Caudate nucleus (tissue), 63 donors: ENCODE measurements at places on chromosomes 1 and 21.

GRCh38 chr1:47184822-47185677, 4.8 kb downstream of the PDZK1IP1 start:
- DNase-seq: no peak

DNA sequence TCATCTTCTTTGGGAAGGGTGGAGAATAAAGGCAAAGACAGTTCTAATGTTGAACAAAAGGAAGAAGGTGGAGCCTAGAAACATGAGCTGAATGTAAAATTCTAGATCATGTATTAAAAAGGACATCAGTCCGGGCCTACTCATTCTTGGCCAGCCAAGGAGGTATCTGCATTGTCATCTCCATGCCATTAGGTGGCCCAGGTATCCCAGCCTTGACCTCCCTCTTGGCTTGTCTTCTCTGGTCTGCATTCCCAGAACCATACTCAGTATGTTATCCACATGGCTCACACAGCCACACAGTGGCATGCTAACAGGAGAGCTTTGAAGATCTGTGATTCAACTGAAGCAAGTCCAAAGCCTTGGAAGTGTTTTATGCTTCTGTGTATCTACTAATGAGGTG, 369.8 kb upstream of the KAZN start:
- no peak for DNase-seq

DNA sequence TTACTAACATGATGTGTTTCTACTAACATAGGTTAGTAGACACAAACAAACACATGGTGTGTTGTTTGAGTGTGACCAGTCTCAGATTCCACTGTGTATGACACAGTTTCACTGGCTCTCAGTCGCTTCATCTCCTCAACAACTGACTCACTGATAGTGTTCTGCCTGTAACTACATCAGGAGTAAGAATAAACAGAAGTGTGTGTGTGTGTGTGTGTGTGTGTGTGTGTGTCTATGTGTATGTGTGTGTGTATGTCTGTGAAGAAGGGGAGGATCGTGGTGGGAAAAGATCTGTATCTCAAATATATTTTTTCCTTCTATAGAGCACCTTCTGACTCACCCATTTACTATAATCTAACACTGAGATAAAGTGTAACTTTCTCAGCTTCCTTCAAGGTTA, 391.0 kb downstream of the PTPRC start:
- DNase-seq: no peak

GRCh38 chr1:180632326-180633056, 669 bp downstream of the XPR1 start:
- DNase-seq: peak; percentile 63

DNA sequence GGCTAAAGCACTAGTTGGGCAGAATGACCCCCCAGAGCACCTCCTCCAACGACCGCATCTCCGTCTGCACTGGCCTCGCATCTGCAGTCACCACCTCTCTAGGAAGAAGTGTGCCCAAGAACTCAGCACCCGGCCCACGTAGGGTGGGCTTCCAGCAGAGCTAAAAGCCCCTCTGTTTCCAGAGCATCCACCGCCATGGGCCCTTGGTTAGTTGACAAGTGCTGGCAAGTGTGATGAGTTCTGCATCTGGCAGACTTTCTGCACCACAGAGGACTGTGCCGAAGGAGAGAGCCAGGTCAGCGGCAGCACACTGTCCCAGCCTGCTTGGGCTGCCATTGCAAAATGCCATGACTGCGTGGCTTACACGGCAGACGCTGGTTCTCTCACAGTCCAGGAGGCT, 76.4 kb upstream of the COL6A1 start:
- no peak for DNase-seq

GRCh38 chr1:181160322-181160721, 71.8 kb downstream of the IER5 start:
- DNase-seq: no peak

DNA sequence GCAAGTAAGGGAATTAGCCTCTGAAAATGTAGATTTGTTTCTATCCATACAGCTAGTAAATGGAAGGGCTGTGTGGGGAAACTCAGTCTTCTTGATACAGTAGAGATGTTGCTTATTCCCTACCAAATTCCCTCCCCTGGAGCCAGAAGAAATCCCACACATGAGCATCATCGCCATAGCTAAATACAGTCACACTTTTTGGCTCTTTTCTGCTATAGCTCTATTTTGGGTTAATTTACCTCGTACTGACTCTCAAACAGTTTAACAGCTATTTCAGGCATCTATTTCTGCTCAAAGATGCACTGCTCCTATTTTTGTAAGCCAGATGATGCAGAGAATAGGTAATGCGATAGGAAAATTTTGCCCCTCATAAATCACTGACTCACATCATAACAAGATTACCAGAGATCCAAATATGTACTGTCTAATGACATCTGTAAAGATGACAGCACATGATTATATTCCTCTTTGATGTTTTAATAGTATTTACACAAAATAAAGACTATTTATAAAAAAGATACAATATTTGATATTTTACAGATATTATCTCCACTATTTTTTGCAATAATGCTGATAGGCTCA, 58.6 kb downstream of the XCL1 start:
- DNase-seq: no peak

- DNase-seq: no peak
Observed at GRCh38 chr1:71262970-71263369, 182.1 kb upstream of the ZRANB2 start.

- DNase-seq: no peak
Observed at GRCh38 chr1:63068626-63069025, 253.7 kb upstream of the FOXD3 start.

DNA sequence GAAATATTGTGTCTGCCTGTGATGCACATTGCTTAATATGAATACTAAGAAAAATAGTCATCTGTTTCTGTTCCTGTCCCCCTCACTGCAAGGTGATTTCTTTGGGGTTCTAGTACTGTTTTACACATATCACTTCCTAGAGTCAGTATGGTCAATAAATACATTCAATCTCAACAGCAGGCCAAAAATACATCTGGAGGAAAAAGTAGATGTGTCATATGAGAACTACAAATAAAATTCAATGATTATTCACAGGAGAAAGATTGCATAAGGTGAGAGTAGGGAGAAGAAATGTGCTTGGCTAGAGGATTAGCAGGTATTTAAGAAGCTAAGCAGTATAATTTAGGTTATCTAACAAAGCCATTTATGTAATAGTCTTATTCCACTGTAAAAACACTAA, 45.3 kb upstream of the SAMSN1 start:
- no peak for DNase-seq

GRCh38 chr1:39294531-39294930, 90.0 kb downstream of the MACF1 start:
- no peak for DNase-seq

DNA sequence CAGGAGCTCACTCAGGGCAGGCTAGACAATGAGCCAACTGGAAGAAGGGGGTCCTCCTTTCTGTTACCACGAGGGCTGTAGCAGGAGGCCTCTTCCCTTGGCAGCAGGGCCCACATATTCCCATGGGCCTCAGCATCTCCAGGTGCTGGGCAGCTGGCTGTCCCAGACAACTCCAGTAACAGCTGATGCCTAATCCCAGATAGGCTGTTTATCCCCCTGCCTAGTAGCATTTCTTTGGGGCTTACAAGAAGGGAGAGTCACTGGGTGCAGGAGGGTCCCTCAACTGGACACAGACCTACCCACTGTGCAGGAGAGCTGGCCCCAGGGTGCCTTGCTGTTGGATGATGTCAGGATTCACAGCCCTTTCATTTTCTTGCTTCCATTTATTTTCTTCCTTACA, 278.2 kb downstream of the DSCAM start:
- no peak for DNase-seq

- DNase-seq: no peak
Observed at GRCh38 chr1:116537040-116537831, 33.6 kb downstream of the CD58 start.

GRCh38 chr1:180494370-180494769, 8.0 kb downstream of the ACBD6 start:
- DNase-seq: no peak

- no peak for DNase-seq
Observed at GRCh38 chr1:91427741-91428140, 23.1 kb upstream of the HFM1 start.

- DNase-seq: no peak
Observed at GRCh38 chr1:154190550-154190949, 1.4 kb downstream of the TPM3 start.

DNA sequence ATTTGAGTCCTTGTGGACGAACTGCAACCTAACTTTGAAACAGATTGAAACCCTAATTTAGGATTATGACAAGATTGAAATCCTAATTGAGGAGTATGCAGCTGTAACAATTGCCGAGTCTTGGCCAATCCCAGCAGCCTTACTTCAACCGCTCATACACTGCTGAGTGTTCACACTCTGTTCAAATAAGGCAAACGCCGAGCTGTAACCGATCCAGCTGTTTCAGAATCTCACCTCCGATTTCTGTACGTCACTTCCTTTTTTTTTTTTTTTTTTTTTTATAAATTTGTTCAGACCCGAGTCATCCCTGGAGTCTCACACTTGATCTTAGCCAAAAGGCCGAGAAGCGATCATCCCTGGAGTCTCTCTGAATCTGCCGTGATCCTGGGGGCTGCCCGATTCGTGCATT, 22.3 kb upstream of the ATP5PO start:
- DNase-seq: no peak

DNA sequence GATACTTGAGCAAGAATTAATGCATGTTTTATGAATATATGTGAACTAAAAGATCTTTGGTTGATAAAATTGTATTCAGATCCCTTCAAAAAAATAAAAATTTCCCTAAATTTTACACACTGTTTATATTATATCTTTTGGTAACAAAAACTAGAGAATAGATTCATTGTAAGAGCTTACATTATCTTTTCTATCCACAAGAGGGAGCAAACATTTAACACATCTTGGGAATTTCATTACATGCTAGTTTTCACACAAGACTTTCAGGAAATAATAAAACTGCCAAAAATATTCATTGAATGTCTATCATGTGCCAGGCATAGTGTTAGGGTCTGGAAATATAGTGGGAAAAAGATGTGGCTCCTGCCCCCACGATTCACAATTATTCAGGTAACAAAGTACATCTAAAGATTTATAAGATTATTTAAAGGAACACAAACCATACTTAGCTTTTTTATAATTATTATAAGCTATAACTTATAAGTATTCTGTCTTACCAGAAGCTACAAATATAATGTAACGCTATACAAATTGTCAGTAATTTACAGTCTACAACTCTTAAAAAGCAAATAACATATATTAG, 30.6 kb downstream of the FAF1 start:
- DNase-seq: no peak

- DNase-seq: peak; percentile 57
Observed at GRCh38 chr21:16534408-16535101, 804.8 kb downstream of the USP25 start.

DNA sequence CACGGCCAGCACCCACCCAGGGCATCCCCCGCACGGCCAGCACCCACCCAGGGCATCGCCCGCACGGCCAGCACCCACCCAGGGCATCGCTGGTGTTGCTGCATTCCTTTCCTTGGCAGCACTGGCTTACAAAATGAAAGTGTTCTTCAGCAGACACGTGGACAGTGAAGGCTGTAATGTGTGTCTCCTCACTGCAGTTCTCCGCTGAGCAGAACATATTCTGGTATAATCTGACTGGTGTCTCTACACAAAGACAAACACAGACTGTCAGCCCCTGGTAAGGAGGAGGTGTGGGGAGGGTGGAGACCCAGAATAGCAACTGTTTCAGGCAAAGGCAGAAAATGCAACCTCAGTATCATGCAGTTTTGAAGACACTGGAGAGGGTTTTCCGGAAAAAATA, 7.3 kb downstream of the LYPD8 start:
- DNase-seq: no peak

DNA sequence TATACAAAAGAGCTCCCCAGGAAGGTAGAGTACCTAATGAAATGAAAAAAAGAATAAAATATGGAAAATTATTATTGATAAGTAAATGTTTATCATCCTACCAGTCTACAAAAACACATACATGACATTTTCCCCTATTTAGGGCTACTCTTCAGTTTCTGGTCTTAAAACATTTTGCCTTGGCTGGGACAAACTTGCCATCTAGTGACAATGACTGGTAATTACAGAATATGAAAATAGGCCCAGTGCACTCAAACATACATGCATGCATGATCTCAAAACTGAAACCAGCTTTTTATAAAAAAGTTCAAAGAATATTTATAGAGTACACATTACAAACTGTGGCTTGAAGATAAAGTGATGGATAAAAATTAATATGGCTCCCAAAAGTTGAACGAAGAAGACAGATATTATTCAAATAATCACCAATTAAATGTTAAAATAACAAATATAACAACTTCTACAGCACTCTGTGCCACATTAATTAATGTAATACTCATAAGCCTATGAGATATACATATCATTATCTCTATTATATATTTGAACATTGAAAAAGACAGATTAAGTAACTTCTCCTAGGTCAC, 10.5 kb upstream of the RNPC3 start:
- no peak for DNase-seq

DNA sequence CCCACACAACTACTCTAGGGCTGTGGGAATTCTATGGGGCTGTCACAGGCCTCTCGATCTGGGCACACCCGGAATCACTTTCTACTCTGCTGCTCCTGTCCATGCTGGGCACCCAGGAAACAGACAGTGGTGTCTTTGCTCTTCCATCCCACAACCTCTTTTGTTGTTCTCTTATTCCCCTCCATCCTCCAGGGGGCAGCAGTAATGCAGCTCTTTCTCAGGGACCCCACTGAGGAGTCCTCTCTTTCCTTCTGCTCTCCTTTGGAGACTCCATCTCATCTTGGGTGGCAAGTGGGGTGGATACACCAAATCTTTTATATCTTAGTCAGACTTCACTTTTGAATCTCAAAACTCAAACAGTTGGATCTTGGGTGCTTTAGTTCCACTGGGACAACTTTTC, 206.3 kb downstream of the HS2ST1 start:
- no peak for DNase-seq
